ENCODE measurements at places on chromosomes 16 and 17.
A peak's percentile ranks its signal among the peaks of the same experiment; 100 is the strongest.

GRCh38 chr16:674968-675883, at the start of gene RHBDL1:
Gene RHBDL1, plus strand, starts transcription at chr16:675671. Its CDS starts 120 bp downstream, at chr16:675791.
- H3K36me3 ChIP-seq = no peaks in the 10 kb centered on the region
- no peaks in the 10 kb centered on the region for H3K27me3 ChIP-seq
- peak within 1 kb of the TSS; percentile 24 for H3K4me3 ChIP-seq
- H3K4me1 ChIP-seq = peaks cover 26% of the 10 kb centered on the region

GRCh38 chr16:86396422-86396821, 113.9 kb upstream of the FOXF1 start:
- H3K36me3 ChIP-seq = no peaks in the 10 kb centered on the region
- no peak overlapping the region for H3K27ac ChIP-seq
- no peak overlapping the region for H3K4me3 ChIP-seq
- no peak for DNase-seq

- no peaks in the 10 kb centered on the region for H3K36me3 ChIP-seq
- no peaks in the 10 kb centered on the region for H3K27me3 ChIP-seq
- no peak for DNase-seq
- no peaks in the 10 kb centered on the region for H3K4me1 ChIP-seq
- H3K27ac ChIP-seq = no peak overlapping the region
Observed at GRCh38 chr16:64162613-64163375, 959.1 kb downstream of the CDH11 start.

DNA sequence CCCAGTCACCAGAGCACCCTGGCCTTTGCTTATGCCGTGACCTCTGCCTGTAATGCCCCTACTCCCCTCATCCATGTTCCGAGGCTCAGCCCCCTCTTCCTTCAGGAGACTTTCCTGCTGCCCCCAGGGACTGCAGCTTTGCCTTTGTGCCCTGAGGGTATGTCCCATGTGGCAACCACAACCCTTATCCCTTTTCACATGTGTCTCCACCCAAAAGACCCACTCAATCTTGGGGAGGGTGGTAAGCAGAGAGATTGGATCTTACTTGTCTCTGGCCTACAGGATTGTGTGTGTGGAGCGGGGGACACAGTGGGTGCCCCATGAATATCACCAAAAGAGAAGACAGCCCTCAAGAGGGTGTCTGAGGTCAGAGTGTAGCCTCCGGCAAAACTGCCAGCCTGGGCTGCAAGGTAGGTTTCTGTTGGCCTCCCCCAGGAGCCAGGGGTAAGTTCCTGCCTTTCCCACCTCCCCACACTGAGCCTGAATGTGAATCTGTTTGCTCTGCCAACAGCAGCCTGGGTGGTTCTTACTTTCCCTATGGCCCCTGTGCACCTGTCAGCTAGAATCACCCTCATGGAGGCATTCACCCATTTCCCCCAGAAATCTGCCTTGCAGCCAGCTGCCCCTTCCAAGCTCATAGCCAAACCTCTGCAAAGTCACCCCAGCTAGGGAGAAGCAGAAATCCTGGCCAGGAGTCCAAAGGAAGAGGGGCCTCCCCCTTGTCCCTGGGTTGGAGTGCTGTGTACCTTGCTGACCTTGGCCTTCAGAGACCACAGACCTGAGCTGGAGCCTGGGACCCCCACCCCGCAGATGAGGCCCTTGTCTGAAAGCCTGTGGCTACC, 11.5 kb upstream of the C17orf113 start:
- H3K4me3 ChIP-seq = no peak overlapping the region
- DNase-seq = no peak
- no peaks in the 10 kb centered on the region for H3K27me3 ChIP-seq
- peaks cover 8% of the 10 kb centered on the region for H3K4me1 ChIP-seq

GRCh38 chr17:44916781-44917241, 1.5 kb upstream of the GFAP start:
- H3K27ac ChIP-seq = no peak overlapping the region
- no peaks in the 10 kb centered on the region for H3K36me3 ChIP-seq
- H3K4me1 ChIP-seq = peaks cover 12% of the 10 kb centered on the region
- no peak overlapping the region for H3K4me3 ChIP-seq
- DNase-seq = no peak
- H3K27me3 ChIP-seq = no peaks in the 10 kb centered on the region

- DNase-seq = no peak
- no peak overlapping the region for H3K27ac ChIP-seq
- H3K4me1 ChIP-seq = peaks cover 2% of the 10 kb centered on the region
- H3K36me3 ChIP-seq = no peaks in the 10 kb centered on the region
- no peak overlapping the region for H3K4me3 ChIP-seq
Observed at GRCh38 chr17:42342242-42343008, 45.8 kb downstream of the STAT3 start.

- no peaks in the 10 kb centered on the region for H3K4me1 ChIP-seq
- H3K36me3 ChIP-seq = no peaks in the 10 kb centered on the region
- no peak overlapping the region for H3K27ac ChIP-seq
- no peak overlapping the region for H3K4me3 ChIP-seq
- DNase-seq = no peak
- no peaks in the 10 kb centered on the region for H3K27me3 ChIP-seq
Observed at GRCh38 chr17:13413001-13413400, 188.7 kb downstream of the HS3ST3A1 start.

DNA sequence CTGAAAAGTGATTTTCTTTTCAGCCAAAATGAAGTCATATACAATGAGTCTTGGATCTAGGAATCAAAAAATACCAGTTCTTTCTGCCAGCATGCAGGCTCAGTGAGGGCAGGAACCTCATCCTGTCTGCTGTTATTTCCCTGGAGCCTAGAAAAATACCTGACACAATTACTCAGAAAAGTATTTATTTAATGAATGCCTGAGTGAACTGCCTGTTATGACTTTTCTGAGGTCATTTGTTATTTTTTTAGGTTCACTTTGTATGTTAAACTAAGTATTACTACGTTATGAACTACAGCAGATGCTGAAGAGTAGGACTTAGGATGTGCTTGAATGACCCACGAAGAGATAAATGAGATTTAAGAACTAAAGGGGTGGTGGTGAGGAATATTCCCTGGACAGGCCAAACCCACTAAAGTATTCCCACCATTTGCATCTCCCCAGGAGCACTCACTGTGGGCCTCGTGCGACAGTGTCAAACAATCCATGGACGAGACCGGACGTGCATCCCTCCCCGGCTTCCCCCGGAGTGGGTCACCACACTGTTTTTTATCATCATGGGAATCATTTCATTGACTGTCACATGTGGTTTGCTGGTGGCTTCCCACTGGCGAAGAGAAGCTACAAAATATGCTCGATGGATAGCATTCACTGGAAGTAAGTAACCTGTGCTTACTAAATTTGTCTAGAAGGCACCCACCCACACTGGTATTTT, 17.1 kb upstream of the VWA3A start:
- no peak for DNase-seq
- H3K36me3 ChIP-seq = no peaks in the 10 kb centered on the region
- no peak overlapping the region for H3K4me3 ChIP-seq
- no peak overlapping the region for H3K27ac ChIP-seq

DNA sequence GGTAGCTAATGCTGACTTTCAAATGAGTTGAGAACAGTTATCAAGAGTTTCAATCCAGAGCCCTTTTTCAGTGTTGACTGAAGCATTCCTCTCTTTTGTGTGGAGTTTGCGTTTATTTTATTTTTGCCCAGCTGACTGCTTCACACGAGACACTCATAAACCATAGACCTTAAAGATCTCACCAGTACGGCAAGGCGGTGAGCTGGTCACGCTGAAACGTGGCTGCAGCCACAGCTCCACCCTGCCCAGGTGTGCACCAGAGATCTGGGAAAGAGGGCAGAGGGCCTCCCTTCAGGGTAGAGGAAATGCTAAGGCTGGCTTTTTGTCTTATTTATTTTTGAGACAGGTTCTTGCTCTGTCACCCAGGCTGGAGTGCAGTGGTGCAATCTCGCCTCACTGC, 112.2 kb downstream of the AATF start:
- no peak for DNase-seq
- H3K36me3 ChIP-seq = no peaks in the 10 kb centered on the region
- no peak overlapping the region for H3K4me3 ChIP-seq
- H3K27ac ChIP-seq = no peak overlapping the region
- H3K4me1 ChIP-seq = peaks cover 6% of the 10 kb centered on the region
- no peaks in the 10 kb centered on the region for H3K27me3 ChIP-seq

DNA sequence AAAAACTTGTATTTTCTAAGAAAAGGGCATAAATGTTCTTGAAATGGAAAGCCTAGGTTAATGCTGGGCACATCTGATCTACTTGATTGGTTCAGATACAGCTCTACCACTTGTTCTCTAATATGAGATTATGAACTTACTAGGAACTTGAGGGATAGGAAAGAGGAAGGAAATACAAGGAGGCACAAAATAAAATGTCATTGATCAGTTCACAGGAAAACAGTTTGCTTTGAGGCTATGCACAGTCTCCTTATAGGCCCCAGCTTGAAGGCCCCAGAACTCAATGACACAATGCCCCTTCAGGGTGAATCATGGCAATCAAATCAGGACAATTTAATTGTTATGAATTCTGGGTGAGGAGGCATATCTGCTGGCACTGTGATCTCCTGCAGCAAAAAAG, 27.1 kb downstream of the NXPH3 start:
- H3K27me3 ChIP-seq = no peaks in the 10 kb centered on the region
- peaks cover 8% of the 10 kb centered on the region for H3K4me1 ChIP-seq
- peak overlapping the region; percentile 38 for H3K27ac ChIP-seq
